Fibroblast of skin of right biceps (primary cell): ENCODE measurements at places on chromosomes 1 and 21.
A peak's percentile ranks its signal among the peaks of the same experiment; 100 is the strongest.

- no peak for DNase-seq
Observed at GRCh38 chr1:6491081-6491449, 402 bp downstream of the PLEKHG5 start.

GRCh38 chr1:67723620-67724019 is 38.6 kb downstream of the GADD45A start:
- peak; percentile 65 for DNase-seq

GRCh38 chr1:31429583-31429982 is 16.6 kb downstream of the SERINC2 start:
- DNase-seq = no peak

DNA sequence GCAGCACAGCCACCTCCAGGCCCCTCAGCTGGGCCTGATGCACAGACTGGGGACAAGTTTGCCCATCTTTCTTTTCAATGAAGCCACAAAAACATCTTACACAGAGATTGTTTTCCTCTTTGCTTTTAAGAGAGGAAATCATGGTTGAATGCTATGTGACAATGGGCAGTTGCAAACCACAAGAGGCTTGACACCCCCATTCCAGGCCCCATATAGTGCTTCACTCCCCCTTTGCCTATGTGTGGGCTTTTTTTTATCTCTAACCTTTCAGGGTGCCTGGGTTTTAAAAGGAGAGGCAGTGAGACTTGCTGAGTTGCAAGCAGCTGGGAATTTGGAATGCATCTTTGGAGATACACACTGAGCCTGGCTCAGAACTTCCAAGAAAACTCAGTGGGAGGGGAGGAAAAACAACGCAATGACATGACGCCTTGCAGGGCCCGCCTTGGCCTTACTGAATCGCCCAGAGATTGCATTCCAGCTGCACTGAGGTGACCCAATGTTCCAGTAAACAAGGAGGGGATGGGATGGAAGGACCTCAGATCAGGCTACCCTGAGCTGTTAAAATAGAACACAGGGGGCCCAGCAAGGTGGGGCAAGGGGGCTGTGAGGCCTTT is 145.2 kb upstream of the ZNF648 start:
- DNase-seq = no peak

DNA sequence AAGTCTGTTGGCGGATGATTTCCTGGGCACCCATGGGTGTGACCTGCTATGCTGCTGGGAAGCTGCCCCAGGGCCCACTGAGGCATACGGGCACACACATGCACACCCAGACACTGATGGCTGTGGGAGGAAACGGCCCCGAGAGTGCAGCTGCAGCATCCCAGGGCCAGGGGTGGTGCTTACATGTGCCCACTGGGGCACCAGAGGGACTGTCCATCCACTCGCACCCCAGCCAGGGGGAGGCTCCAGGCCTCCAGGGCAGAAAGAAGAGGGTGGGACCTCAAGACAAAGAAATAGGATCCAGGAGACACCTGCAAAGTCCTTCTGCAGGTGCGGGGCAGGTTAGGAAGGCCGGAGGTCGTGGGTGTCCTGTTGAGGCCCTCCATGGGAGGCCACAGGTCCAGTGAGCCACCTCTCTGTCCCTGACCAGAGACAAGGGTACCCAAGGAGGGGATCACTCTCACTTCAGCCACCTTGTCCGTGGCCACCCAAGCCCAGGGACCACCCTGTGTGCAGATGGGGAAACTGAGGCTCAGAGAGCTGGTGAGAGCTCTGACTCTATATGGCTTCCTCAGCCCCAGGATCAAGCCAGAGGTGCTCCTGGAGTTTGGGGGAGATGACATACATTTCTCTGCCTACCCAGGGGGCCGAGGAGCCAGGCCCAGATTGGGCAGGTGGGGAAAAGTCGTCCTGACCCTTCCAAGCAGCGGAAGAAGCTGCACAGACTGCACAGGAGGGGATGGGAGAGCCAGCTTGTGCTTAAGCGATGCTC is 57.1 kb downstream of the WNT9A start:
- DNase-seq = no peak

DNA sequence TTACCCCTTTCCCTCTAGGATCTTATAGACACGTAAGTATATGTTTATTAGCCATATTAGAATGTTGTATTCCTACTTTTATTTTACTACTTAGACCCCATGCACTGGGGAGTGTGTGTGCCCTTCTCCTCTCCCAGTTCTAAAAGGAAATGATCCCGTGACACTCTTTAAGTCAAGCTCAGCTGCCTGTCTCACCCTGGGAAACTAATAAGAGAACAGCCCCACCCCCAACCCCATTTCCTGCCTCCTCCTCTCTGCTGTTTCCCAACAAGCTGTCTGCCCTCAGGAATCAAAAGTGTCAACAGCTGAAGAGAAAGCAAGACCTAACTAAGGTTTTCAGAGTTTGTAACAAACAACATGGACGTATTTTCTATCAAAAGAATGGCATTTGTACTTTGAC is 92.6 kb upstream of the VAV3 start:
- peak; percentile 21 for DNase-seq

DNA sequence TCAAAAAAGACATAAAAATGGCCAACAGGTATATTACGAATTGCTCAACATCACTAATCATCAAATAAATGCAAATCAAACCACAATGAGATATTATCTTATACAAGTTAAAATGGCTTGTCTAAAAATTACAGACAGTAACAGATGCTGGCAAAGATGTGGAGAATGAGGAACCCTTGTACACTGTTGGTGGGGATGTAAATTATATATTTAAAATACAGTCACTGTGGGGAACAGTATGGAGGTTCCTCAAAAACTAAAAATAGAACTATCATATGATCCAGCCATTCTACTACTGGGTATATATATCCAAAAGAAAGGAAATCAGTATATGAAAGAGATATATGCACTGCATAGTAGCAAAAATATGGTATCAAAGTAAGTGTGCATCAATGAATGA is 1037.2 kb upstream of the B3GALT2 start:
- no peak for DNase-seq

- DNase-seq = no peak
Observed at GRCh38 chr21:37367336-37367702, 746 bp downstream of the DYRK1A start.

GRCh38 chr21:41068967-41069642 is 98.9 kb upstream of the BACE2 start:
- peak; percentile 69 for DNase-seq

DNA sequence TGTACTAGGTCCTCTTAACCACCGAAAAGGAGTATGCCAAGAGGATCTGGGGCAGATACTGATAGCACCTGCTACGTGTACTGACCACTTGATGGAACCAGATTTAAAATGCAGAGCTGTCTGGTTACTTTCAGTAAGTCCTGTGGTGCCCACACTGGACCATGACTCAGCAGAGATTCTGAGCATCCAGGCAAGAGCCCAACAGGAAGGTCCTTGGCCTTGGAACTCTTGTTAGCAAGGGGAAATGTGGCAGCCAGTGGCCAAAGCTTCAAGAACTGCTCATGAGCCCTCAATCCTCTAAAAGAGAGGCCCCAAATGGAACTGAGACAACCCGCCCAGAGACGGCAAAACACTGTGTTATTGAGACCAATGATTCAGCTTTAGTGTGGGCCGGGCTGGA is 4.2 kb upstream of the GJB5 start:
- DNase-seq = no peak

DNA sequence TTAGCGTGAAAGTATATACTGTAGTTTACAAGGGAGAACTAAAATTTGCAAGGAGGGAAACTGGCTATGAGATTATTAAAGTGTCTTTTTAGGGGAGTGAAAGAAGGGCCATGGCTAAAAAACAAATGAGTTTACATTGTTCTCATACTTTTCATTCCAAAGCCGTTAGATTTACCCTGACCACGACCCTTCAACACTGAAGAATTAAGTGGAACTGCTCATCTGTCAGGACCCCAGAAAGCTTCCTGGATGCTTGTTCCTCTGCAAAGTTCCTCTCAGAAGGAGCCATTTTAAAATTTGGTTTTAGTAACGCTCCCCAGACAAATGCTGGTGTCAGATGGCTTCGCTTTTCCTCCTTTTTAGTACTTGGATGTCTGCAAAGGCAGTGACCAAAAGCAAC is 82.7 kb upstream of the ZBTB18 start:
- peak; percentile 85 for DNase-seq

GRCh38 chr21:46286648-46287002 is 483 bp downstream of the YBEY start:
- no peak for DNase-seq

- no peak for DNase-seq
Observed at GRCh38 chr1:68950036-68950435, 453.2 kb upstream of the DEPDC1 start.

DNA sequence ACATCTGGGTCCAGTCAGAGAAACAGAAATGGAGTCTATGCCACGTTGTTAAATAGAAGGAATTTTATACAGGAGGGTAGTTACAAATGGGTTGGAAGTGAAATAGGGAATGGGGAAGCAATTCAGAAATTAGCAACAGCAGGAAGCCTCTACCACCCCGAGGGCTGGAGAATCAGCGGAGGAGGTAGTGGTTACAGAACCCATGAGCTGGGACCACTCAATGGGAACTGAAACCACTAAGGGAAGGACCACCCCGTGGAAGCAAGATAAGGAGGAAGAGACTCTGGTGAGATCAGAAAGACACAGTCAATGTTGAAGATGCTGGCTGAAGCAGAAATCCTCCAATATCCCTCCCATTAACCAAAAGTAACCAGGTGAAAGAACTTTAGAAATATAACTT is 15.5 kb upstream of the MAST2 start:
- no peak for DNase-seq
